ENCODE measurements at places on chromosomes 13 and 19.
A peak's percentile ranks its signal among the peaks of the same experiment; 100 is the strongest.

GRCh38 chr13:92530364-92530763, 696.2 kb upstream of the GPC6 start:
- peak; percentile 21 for DNase-seq

GRCh38 chr13:41402691-41403511, 54.4 kb upstream of the RGCC start:
- no peak for DNase-seq

DNA sequence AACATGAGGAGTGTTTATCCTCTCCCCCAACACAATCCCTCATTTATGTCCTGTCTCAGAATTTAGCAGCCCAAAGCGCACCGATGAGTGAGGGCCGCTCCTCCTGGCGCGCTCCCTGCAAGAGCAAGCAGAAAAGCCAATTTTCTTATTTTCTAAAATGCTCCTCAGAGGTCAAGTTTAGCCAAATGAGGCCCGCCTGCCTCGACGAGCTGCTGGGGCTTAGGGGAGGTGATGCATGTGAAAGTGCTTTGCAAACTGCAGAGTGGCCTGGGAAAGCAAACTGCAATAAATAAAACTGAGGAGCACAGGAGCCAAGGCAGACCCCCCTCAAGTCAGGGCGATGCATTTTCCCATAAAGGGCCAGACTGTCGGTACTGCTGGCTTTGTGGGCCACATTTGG, 29.0 kb downstream of the CAPS start:
- no peak for DNase-seq

- no peak for DNase-seq
Measured at GRCh38 chr19:18271433-18271841, 2.8 kb downstream of the IQCN start.

DNA sequence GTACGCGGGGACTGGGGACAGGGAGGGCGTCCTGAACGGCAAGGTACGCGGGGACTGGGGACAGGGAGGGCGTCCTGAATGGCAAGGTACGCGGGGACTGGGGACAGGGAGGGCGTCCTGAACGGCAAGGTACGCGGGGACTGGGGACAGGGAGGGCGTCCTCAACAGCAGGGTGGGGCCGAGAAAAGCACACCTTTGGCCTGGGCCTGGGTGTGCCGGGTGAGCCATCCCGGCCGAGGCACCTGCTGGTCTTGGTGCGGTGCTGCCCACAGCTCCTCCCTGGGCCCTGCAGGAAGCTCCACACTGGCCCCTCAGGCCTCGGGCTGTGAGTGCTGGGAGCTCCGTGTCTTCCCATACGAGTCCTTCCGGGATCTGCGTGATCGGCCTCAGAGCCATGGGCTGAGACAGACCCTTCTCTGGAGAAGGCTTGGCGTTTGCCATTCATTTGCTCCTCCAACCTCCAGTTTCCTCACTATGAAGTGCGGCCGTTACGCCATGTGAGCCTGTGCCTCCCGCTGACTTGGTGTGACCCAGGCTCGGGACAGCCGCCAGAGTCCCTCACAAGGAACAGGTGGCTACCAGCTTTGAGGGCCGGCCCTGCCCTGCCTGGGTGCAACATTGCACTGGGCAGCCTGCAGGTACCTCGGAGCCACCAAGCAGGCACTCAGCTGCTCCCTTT, 7.8 kb upstream of the ZNF554 start:
- no peak for DNase-seq

- DNase-seq = peak; percentile 37
Measured at GRCh38 chr19:3129112-3129511, 6.7 kb upstream of the GNA15 start.
